Progenitor cell of endocrine pancreas (in vitro differentiated cells): ENCODE measurements at places on chromosomes 6 and 20. TPM values are rescaled to one million over a fixed set of nuclear protein-coding genes. Genes with fewer than 3 reads are reported as not detected.

Gene GRM1
- total RNA-seq: 0.40 and 0.41 TPM in 2 replicates

Gene BMP2
- 17.6 and 21.1 TPM in 2 replicates for total RNA-seq

Gene HLA-DRA
- total RNA-seq: not detected in 2 replicates

Gene NEDD9
- total RNA-seq: 13.6 and 14.1 TPM in 2 replicates

Gene CEBPB
- 19.6 and 21.3 TPM in 2 replicates for total RNA-seq

Gene GNRH2
- total RNA-seq: 2.7 TPM in 2 replicates

Gene KCNG1
- 7.8 and 10.5 TPM in 2 replicates for total RNA-seq

Gene HAO1
- total RNA-seq: not detected in 2 replicates

Gene FAM162B
- 1.5 and 2.5 TPM in 2 replicates for total RNA-seq

Gene PAK5
- total RNA-seq: 9.7 and 12.2 TPM in 2 replicates

Gene WFDC5
- not detected in 2 replicates for total RNA-seq

Gene CD24
- 1,528 and 1,533 TPM in 2 replicates for total RNA-seq

Gene MUC22
- total RNA-seq: not detected in 2 replicates

Gene HLA-DQA1
- total RNA-seq: not detected in 2 replicates

Gene GNMT
- total RNA-seq: 1.3 and 1.7 TPM in 2 replicates

Gene JPH2
- 0.12 and 0.24 TPM in 2 replicates for total RNA-seq

Gene ZNF341
- total RNA-seq: 8.0 and 8.3 TPM in 2 replicates

Gene PNISR
- 207 and 213 TPM in 2 replicates for total RNA-seq

Gene MUCL3
- 0.05 TPM in 1 of 2 replicates, not detected in the other for total RNA-seq

Gene BMP6
- 2.5 and 3.4 TPM in 2 replicates for total RNA-seq

Gene BNIP5
- 0.07 and 0.10 TPM in 2 replicates for total RNA-seq

Gene ZSCAN31
- 4.7 and 6.1 TPM in 2 replicates for total RNA-seq

Gene KIF25
- not detected in 2 replicates for total RNA-seq

Gene ZNF512B
- 49.4 and 50.5 TPM in 2 replicates for total RNA-seq

Gene ACSS1
- 0.67 and 0.72 TPM in 2 replicates for total RNA-seq

Gene FAM209B
- not detected in 2 replicates for total RNA-seq

Gene CST1
- 1.5 and 1.6 TPM in 2 replicates for total RNA-seq

Gene TNF
- total RNA-seq: not detected in 2 replicates

Gene PLCG1
- total RNA-seq: 391 and 395 TPM in 2 replicates

Gene ACOT8
- 23.0 and 23.2 TPM in 2 replicates for total RNA-seq

Gene C6orf141
- total RNA-seq: 9.4 and 12.3 TPM in 2 replicates

Gene BTN1A1
- total RNA-seq: 1.5 and 1.6 TPM in 2 replicates

Gene STK4
- 36.3 and 37.4 TPM in 2 replicates for total RNA-seq

Gene FAXC
- total RNA-seq: 20.7 and 23.9 TPM in 2 replicates

Gene COL20A1
- total RNA-seq: 0.24 and 0.47 TPM in 2 replicates

Gene RGS17
- 1.7 and 2.6 TPM in 2 replicates for total RNA-seq

Gene CLVS2
- 0.34 and 0.69 TPM in 2 replicates for total RNA-seq

Gene WFDC13
- not detected in 2 replicates for total RNA-seq

Gene AGER
- total RNA-seq: 28.5 and 29.9 TPM in 2 replicates

Gene MYMX
- not detected in 2 replicates for total RNA-seq

Gene BTNL2
- not detected in 2 replicates for total RNA-seq

Gene WFDC2
- total RNA-seq: 161 and 188 TPM in 2 replicates

Gene HLA-DRB5
- 0.60 and 0.71 TPM in 2 replicates for total RNA-seq

Gene SYTL3
- total RNA-seq: 1.6 and 2.1 TPM in 2 replicates

Gene C6orf132
- total RNA-seq: 11.8 and 14.5 TPM in 2 replicates

Gene FOXA2
- 124 and 141 TPM in 2 replicates for total RNA-seq

Gene PPDPF
- 340 and 374 TPM in 2 replicates for total RNA-seq

Gene HLA-DRB1
- 4.6 and 7.7 TPM in 2 replicates for total RNA-seq
